ENCODE measurements at places on chromosomes 2 and 18. TPM values are rescaled to one million over a fixed set of nuclear protein-coding genes. Genes with fewer than 3 reads are reported as not detected.

DNA sequence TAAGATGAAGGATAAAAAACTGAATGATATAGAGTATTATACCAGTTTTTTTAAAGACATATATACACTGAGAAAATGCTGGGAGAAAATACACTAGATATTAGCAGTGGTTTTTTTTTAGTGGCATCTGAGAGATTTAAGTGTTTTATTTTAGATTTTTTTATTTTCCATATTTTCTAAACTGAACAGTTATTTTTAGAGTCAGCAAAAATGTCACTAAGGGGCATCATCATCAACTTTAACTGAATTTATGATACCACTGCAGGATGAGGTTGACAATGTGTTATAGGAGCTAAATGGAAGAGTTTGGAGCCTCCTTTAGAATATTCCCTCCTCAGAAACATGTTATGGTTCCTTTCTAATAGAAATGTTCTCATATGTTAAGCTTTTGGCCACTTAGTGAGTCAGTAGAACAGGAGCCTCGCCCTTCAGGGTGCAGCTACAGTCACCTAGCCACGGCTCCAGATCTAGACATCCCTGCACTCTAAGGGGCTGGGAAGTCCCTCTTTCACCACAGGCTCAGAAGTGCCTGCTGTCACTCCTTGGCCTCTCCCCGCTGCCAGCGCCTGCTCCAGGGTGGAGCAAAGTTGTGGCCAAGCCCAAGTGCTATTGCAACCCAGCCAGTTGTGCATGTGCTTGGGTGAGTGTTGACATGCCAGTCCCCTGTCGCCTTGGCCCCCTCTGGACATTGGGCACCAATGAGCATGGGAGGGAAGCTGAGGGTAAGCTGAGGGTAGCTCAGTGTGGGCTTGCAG lies 210.7 kb upstream of the RASGRP3 start:
- H3K27me3 ChIP-seq: no peaks in the 10 kb centered on the region
- no peak overlapping the region for H3K4me3 ChIP-seq
- H3K4me1 ChIP-seq: no peaks in the 10 kb centered on the region
- DNase-seq: no peak

- H3K4me3 ChIP-seq: no peak overlapping the region
- DNase-seq: peak; percentile 40
- H3K36me3 ChIP-seq: no peaks in the 10 kb centered on the region
Measured at GRCh38 chr2:71934595-71935261, 212.9 kb downstream of the CYP26B1 start.

- no peaks in the 10 kb centered on the region for H3K36me3 ChIP-seq
- DNase-seq: no peak
- H3K4me1 ChIP-seq: peaks cover 5% of the 10 kb centered on the region
- no peak overlapping the region for H3K4me3 ChIP-seq
- H3K27ac ChIP-seq: no peak overlapping the region
Measured at GRCh38 chr2:120316528-120317179, 29.3 kb upstream of the INHBB start.

The FSIP2 gene
- polyA plus RNA-seq: 1.8 TPM

The SLC5A7 gene
- polyA plus RNA-seq: 7.1 TPM

DNA sequence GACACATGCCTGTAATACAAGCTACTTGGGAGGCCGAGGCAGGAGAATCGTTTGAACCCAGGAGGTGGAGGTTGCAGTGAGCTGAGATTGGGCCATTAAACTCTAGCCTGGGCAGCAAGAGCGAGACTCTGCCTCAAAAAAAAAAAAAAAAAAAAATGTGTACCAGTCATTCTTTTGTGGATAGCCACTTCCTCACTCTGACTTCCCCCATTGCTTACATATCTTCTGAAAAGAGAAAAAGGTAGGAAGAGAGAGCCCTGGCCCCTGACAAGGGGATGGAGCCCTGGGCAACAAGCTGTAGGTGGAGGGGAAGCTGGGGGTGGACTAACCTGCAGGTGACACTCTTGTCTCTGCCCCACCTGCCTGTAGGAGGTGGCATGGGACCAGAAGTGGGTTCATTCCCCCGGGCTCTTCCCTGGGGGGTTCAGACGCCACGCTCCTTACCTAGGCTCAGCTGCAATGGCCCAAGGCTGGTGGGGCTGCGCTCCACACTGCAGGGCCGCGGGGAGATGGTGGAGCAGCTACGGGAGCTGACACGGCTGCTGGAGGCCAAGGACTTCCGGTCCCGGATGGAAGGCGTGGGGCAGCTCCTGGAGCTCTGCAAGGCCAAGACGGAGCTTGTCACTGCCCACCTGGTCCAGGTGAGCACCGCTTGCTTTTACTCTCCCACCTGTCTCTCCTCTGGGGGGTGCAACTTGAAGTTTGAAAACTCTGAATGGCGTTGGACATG lies 39.1 kb downstream of the PCARE start:
- H3K4me3 ChIP-seq: no peak overlapping the region
- H3K27me3 ChIP-seq: no peaks in the 10 kb centered on the region
- H3K36me3 ChIP-seq: no peaks in the 10 kb centered on the region
- no peak for DNase-seq
- H3K4me1 ChIP-seq: no peaks in the 10 kb centered on the region

The KIAA2012 gene
- polyA plus RNA-seq: 0.28 TPM

GRCh38 chr2:18723219-18723618 lies 133.8 kb upstream of the NT5C1B start:
- H3K4me3 ChIP-seq: no peak overlapping the region
- DNase-seq: no peak
- H3K27ac ChIP-seq: no peak overlapping the region
- H3K4me1 ChIP-seq: no peaks in the 10 kb centered on the region
- no peaks in the 10 kb centered on the region for H3K36me3 ChIP-seq

The EMILIN2 gene
- polyA plus RNA-seq: 30.4 TPM

The ZNF804A gene
- polyA plus RNA-seq: 6.4 TPM

- H3K27me3 ChIP-seq: no peaks in the 10 kb centered on the region
- H3K36me3 ChIP-seq: no peaks in the 10 kb centered on the region
- H3K27ac ChIP-seq: no peak overlapping the region
- no peak overlapping the region for H3K4me3 ChIP-seq
Measured at GRCh38 chr18:69943021-69943420, 4.7 kb downstream of the CD226 start.

DNA sequence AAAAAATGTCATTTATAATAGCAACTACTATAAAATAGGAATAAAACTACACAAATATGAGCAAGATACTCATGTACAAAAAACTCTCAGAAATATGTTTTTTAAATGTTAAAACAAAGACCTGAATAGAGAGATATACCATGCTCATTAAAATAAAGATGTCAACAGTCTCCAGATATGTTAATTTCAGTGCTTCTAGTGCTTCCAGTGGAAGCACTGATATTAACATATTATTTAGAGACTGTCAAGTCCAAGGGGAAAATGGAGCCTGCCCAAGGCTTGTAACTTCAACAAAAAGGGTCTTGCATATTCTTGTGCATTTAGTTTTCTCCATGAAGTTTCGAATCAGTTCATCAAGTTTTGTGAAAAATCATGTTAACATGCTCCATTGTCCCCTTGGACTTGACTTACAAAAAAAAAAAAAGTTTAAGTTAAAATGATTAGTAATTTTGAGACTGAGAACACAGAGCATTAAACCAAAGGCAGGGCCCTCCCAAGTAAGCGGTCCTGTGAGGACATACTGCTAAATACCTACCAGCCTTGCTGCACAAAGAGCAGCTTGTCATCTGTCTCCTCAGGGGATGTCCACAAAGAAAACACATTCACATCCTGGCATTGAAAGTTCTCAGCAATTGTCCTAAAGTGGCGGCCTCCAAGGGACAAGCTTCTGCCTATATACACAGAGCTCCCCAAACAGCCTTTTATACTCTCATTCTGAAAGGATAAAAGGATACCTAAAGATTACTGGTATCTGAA lies 501.9 kb upstream of the CHAC2 start:
- no peaks in the 10 kb centered on the region for H3K27me3 ChIP-seq
- H3K27ac ChIP-seq: no peak overlapping the region
- H3K36me3 ChIP-seq: no peaks in the 10 kb centered on the region

DNA sequence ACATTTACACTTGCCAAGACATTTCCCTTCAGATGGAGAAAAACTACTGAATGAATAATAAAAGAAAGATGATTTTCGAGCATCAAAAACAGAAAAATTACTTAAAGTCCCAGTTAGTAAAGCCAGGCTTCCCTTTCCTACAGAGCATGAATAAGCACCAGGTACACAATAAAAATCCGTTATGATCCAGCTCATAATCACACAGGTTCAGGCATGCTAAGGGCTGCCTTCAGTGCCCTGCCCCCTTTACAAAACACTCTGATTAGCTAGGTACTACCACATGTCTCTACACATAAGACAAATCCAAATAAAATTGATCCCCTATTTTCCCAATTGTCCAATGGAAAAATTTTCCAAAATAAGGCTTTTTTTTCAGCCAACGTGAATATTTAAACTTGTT lies 413.2 kb upstream of the LRATD1 start:
- H3K27me3 ChIP-seq: no peaks in the 10 kb centered on the region
- no peaks in the 10 kb centered on the region for H3K4me1 ChIP-seq
- no peak for DNase-seq
- H3K36me3 ChIP-seq: no peaks in the 10 kb centered on the region

DNA sequence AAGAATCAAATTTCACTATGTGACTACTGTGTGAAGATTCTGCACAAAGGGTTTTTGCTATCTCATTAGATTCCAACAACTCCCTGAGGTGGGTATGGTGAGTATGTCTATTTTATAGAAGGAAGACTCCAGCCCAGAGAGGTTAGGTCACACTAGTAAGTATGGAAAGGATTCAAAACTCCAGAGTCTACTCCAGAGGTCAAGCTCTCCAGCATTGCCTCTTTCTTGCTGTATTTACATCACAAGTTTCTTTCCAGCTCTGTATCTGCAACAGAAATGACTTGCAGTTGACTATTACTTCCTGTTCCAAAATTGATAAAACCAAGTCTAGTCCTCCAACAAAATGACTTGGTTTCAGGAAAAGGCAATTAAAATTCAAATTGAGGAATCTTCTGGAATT lies 2.1 kb downstream of the COL4A4 start:
- H3K36me3 ChIP-seq: no peaks in the 10 kb centered on the region
- no peak overlapping the region for H3K4me3 ChIP-seq
- DNase-seq: no peak
- H3K27ac ChIP-seq: no peak overlapping the region

The FHOD3 gene
- polyA plus RNA-seq: 10.5 TPM

GRCh38 chr2:70532244-70532935 lies 21.2 kb downstream of the TGFA start:
- H3K27me3 ChIP-seq: no peaks in the 10 kb centered on the region
- no peaks in the 10 kb centered on the region for H3K36me3 ChIP-seq
- peaks cover 15% of the 10 kb centered on the region for H3K4me1 ChIP-seq
- DNase-seq: no peak

GRCh38 chr2:79832511-79833234 lies 319.8 kb downstream of the CTNNA2 start:
- no peaks in the 10 kb centered on the region for H3K4me1 ChIP-seq
- no peak overlapping the region for H3K4me3 ChIP-seq
- no peaks in the 10 kb centered on the region for H3K27me3 ChIP-seq
- H3K36me3 ChIP-seq: no peaks in the 10 kb centered on the region
- H3K27ac ChIP-seq: no peak overlapping the region

GRCh38 chr18:24049142-24049541 lies 34.6 kb downstream of the TTC39C start:
- no peak overlapping the region for H3K4me3 ChIP-seq
- no peak for DNase-seq
- H3K27ac ChIP-seq: no peak overlapping the region
- H3K27me3 ChIP-seq: no peaks in the 10 kb centered on the region
- peaks cover 4% of the 10 kb centered on the region for H3K4me1 ChIP-seq
- no peaks in the 10 kb centered on the region for H3K36me3 ChIP-seq

DNA sequence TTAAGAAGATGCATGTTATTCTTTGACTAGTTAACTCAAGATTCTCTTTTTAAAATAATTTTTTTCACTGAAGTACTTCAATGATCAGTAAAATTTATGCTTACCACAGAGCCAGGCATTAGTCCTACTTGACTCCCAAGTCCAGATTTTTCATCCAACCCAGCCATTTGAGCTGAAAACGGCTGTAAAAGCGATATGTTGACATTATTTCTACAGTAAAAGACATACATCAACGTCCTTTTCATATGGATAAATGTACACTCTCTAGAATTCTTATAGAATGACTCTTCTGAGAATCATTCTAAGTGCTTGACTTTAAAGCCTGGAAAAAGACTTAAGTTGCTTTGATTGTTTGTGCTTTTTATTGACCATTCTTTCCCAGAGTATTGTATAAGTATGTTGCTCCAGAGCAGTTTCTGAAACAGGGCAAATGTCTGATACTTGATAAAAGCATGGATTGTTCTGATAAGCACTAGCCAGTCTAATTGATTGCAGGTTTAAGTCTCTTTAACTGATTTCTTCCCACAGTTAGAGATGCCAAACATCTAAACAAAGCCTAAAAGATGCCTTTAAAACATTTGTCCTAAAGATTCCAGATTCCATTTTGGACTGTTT lies 90.9 kb downstream of the COL5A2 start:
- H3K27ac ChIP-seq: no peak overlapping the region
- no peaks in the 10 kb centered on the region for H3K27me3 ChIP-seq
- H3K36me3 ChIP-seq: peaks cover 6% of the 10 kb centered on the region
- H3K4me1 ChIP-seq: no peaks in the 10 kb centered on the region
- DNase-seq: no peak

DNA sequence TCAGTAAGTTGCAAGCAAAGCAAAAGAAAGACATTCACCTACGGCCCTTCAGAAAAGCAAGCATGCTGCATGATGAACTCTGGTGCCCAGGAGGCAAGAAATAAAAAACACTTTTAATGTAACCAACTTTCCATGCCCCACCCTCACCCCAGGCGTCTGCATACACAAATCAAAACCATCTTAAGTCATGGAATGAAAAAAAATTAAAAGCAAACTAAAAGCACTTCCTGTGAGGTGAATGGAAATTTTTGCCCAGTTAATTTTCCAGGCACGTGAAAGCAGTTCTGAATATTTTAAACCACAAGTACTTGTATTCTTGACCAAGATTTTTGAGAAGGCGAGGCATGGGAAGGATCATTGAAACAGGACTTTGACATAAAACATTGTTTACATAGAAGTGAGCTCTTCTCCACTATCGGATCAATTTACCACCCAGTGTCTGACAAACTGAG lies 2.5 kb upstream of the ICOS start:
- no peak overlapping the region for H3K27ac ChIP-seq
- no peak for DNase-seq
- no peaks in the 10 kb centered on the region for H3K27me3 ChIP-seq

DNA sequence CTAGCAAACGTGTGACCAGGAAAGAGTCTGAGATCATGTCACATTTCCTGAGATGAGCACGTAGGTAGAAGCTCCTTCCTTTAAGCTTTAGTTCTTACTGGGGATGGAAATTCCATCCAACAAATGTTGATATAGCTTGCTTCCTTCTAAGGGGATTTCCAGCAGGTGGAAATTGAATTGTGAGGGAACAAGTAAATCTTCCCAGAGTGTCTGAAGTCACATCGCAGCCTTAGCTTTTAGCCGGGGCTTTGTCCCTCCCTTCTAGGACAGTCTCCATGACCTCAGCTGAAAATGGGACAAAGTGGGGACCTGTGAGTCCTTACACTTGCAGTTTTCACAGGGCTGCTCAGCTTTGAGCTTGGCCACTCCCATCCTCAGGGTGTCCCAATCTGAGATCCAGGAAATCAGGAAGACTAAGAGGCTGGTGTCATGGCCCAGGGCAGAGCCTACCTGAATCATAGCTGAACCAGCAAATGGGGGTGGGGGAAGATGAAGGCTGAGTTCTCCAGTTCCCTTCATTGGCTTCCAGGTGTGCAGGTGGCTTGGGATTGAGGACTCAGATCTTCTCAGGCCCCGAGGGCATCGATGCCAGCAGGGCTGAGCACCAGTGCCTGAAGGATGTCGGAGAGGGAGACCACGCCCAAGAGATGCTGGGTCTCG lies 8.3 kb downstream of the PRKAG3 start:
- H3K4me3 ChIP-seq: no peak overlapping the region
- H3K4me1 ChIP-seq: no peaks in the 10 kb centered on the region
- peaks cover 19% of the 10 kb centered on the region for H3K36me3 ChIP-seq
- H3K27me3 ChIP-seq: no peaks in the 10 kb centered on the region
- no peak overlapping the region for H3K27ac ChIP-seq

The DIPK1C gene
- 0.33 TPM for polyA plus RNA-seq
